ENCODE measurements at places on chromosomes 4 and X.

- peaks cover 11% of the 10 kb centered on the region for H3K4me1 ChIP-seq
- H3K4me3 ChIP-seq: peak overlapping the region; percentile 70
- H3K27me3 ChIP-seq: no peaks in the 10 kb centered on the region
- DNase-seq: no peak
These were observed 565 bp downstream of the MOB1B start for GRCh38 chr4:70902577-70903290.

GRCh38 chrX:153947009-153947769 is 2.7 kb upstream of the RENBP start:
- no peak overlapping the region for H3K4me3 ChIP-seq
- peaks cover 15% of the 10 kb centered on the region for H3K27me3 ChIP-seq
- H3K36me3 ChIP-seq: peaks cover 30% of the 10 kb centered on the region

GRCh38 chr4:123731035-123731434 is 334.4 kb downstream of the SPRY1 start:
- no peak for DNase-seq
- no peaks in the 10 kb centered on the region for H3K36me3 ChIP-seq
- no peaks in the 10 kb centered on the region for H3K4me1 ChIP-seq
- H3K4me3 ChIP-seq: no peak overlapping the region

GRCh38 chr4:119025916-119026661 is 109.5 kb upstream of the MYOZ2 start:
- DNase-seq: no peak
- H3K4me1 ChIP-seq: peaks cover 10% of the 10 kb centered on the region
- H3K4me3 ChIP-seq: no peak overlapping the region
- peak overlapping the region; percentile 19 for H3K27ac ChIP-seq
- no peaks in the 10 kb centered on the region for H3K27me3 ChIP-seq
- no peaks in the 10 kb centered on the region for H3K36me3 ChIP-seq

DNA sequence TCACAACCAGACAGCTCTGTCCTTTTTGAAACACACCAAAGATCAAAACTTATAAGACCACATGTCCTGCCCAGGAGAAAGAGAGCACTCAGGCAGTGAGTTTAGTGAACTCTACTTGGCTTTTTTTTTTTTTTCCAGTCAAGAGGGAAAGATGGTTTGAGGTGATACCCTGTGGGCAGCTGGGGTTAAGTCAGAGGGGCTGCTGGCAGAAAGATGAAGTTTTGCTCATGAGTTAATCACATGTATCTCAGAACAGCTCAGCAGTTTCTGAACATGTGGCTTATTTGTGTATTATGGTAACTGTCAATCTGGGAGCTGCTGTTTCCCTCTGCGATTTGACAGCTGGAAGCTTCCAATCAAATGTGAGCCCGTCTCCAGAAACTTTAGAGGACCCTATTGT is 56.4 kb upstream of the MAP3K15 start:
- no peak for DNase-seq
- H3K4me3 ChIP-seq: no peak overlapping the region
- no peak overlapping the region for H3K27ac ChIP-seq

GRCh38 chr4:162839814-162840213 is 326.9 kb downstream of the NAF1 start:
- no peaks in the 10 kb centered on the region for H3K27me3 ChIP-seq
- no peak overlapping the region for H3K4me3 ChIP-seq
- no peak for DNase-seq

DNA sequence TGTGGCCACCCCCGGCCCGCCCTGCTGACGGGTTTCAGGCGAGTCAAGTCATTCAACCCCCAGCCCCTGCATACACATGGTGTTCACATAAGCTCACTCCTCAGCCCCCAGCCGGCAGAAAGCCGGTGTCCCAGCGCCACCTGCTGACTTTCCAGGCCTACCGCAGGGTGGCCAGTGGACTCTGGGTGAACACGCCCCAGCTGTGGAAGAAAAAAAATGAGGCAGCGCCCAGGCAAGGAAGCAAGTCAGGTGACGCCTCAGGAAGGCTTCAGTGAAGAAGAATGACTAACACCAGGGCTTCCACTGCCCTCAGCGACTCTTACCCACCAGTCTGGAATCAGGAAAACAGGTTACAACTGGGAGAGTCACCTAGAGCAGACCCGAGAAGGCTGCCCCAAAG is 15.8 kb downstream of the BCAP31 start:
- no peak overlapping the region for H3K4me3 ChIP-seq

DNA sequence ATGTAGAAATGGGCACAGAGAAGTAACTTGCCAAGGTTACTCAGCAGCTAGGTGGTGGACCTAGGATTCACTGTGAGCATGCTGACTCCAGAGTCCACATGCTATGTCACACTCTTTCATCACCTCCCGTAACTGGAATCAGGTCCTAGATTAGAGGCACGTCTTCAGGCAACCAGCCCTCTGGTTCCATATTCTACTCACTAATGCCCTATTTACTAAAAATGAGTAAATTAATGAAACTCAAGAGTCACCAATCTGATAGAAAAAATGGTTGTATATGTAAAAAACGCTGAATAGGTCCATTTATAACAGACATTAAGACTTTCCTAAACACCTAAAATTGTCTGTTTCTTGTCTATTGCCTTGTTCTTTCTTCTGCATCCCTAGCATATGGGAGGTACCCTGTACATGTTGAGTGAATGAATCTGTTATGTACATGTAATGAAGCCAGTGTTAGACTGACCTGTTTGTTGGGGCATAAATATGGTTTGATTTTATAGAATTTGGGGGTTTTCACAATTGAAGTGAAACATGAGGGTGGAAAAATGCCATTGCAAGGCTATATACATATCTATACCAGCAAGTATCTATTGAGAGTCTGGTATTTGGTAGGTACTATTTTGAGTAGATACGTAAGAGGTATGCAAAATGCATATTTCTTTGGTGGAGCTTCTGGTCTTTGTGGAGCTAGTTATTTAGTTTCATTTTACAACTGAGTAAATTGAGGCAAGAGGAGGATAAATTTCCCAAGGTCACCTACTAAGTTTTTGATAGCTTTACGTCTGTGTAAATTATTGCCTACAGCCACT is 7.5 kb upstream of the RUFY3 start:
- no peak for DNase-seq
- no peak overlapping the region for H3K27ac ChIP-seq
- H3K4me3 ChIP-seq: no peak overlapping the region
- H3K36me3 ChIP-seq: no peaks in the 10 kb centered on the region
- peaks cover 6% of the 10 kb centered on the region for H3K4me1 ChIP-seq

- H3K4me3 ChIP-seq: no peak overlapping the region
- H3K27ac ChIP-seq: no peak overlapping the region
- no peak for DNase-seq
These were observed 64.7 kb upstream of the ACSL1 start for GRCh38 chr4:184890499-184890898.

DNA sequence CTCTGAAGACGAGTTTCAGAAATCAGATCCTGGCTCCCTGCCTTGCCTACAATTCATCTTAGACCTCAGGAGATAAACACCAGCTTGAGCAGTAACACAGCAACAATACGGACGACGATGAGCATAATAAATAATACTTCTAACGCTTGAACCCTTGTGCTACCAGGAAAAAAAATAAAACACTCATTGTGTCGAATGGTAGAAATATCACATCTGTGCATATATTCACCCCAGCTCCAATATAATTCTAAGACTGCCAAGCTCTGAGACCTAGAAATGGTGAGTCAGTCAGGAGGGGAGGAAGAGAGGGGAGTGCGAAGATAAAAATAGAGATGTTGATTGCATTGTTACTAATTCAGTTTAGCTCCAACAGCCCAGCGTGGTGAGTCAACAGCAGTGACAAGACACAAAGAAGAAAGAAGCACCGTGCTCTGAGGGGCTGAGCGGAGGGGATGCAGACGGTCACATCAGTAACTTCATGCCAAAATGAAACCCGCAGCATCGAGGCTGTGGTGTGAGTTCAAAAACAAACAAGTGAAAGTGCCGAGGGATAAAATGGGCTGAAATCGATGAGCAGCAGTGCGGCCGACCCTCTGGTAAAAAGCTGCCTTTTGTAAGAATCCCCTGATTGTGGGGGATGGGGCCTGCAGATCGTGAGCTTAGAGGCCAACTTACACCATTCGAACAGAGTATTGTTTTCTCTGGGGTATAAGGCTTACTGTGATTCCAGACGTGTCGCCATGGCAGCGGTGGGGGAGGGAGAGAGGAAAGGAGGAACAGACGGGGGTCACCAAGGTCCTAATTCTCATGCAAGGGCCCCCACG is 150.4 kb downstream of the MGST2 start:
- H3K36me3 ChIP-seq: no peaks in the 10 kb centered on the region
- H3K27me3 ChIP-seq: no peaks in the 10 kb centered on the region
- peak overlapping the region; percentile 34 for H3K4me3 ChIP-seq
- peak overlapping the region; percentile 83 for H3K27ac ChIP-seq
- peak; percentile 53 for DNase-seq
- peaks cover 18% of the 10 kb centered on the region for H3K4me1 ChIP-seq

- no peak overlapping the region for H3K4me3 ChIP-seq
- no peaks in the 10 kb centered on the region for H3K27me3 ChIP-seq
- no peaks in the 10 kb centered on the region for H3K36me3 ChIP-seq
- H3K4me1 ChIP-seq: no peaks in the 10 kb centered on the region
- no peak for DNase-seq
These were observed 654.6 kb downstream of the IL1RAPL1 start for GRCh38 chrX:29241809-29242208.

DNA sequence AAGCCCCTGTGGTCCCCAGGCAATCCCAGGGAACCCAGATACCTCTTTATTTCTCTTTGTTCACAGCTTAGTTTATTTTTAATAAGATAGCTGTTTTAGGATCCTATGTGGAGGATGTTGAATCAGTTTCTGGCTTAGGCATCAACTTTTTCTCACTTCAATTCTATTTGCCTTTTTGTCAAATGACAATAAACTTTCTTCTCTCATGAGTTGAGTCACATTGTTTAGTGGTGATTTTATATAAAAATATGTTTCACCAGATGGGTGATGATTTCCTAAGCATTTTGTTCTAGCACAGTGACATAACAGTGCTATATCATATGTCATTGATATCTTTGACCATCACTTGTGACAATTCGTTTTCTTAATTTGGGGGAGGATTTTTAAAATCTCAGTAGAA is 198.1 kb upstream of the PUDP start:
- H3K27me3 ChIP-seq: no peaks in the 10 kb centered on the region
- no peaks in the 10 kb centered on the region for H3K36me3 ChIP-seq

DNA sequence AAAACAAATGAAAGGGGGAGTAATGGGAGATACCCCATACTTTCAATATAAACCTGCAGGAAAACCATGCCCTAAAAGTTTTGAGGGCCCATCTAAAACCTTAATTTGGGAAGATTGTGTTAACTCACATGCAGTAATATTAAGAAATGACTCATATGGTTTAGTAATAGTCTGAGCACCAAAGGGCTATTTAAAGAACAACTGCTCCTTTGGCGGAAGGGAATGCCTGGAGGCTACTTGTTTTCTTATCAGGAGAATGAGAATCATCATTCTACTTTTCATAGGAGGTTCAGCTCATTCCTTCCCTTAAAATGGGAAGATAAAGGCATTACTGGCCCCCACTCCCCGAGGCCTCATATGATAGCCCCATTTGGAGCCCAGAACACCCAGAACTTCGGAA is 47.6 kb downstream of the SPIN3 start:
- no peaks in the 10 kb centered on the region for H3K27me3 ChIP-seq
- H3K36me3 ChIP-seq: no peaks in the 10 kb centered on the region
- H3K4me3 ChIP-seq: no peak overlapping the region
- DNase-seq: no peak

- no peaks in the 10 kb centered on the region for H3K27me3 ChIP-seq
- DNase-seq: no peak
- no peaks in the 10 kb centered on the region for H3K36me3 ChIP-seq
- no peak overlapping the region for H3K27ac ChIP-seq
These were observed 13.7 kb upstream of the DTHD1 start for GRCh38 chr4:36267486-36268268.

DNA sequence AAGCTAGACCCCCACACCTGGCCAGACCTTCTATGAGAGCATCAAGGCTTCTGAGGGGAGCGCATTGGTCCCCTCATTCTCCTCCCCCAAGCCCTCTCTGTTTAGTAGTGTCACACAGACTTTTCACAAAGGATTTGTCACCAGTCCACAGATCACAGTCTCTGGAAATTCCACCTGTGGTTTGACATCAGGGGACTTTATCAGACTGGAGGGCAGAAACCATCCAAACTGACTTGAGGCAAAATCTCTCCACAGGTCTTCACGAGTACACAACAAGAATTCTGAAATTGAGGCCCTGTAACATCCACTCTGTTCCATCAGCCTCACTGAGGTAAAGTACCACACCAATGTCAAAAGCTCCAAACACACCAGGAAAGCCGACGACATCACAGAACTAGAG is 112.5 kb downstream of the SH3KBP1 start:
- H3K27me3 ChIP-seq: no peaks in the 10 kb centered on the region
- H3K4me3 ChIP-seq: no peak overlapping the region
- no peak overlapping the region for H3K27ac ChIP-seq
- H3K4me1 ChIP-seq: peaks cover 28% of the 10 kb centered on the region
- DNase-seq: no peak

- no peak for DNase-seq
- H3K27ac ChIP-seq: no peak overlapping the region
- H3K4me1 ChIP-seq: no peaks in the 10 kb centered on the region
- H3K36me3 ChIP-seq: no peaks in the 10 kb centered on the region
- no peak overlapping the region for H3K4me3 ChIP-seq
- no peaks in the 10 kb centered on the region for H3K27me3 ChIP-seq
These were observed 33.4 kb upstream of the ENPP6 start for GRCh38 chr4:184250795-184251669.

GRCh38 chr4:25926462-25926861 is 12.4 kb downstream of the SMIM20 start:
- H3K4me3 ChIP-seq: no peak overlapping the region
- peaks cover 8% of the 10 kb centered on the region for H3K4me1 ChIP-seq
- DNase-seq: no peak
- no peaks in the 10 kb centered on the region for H3K27me3 ChIP-seq

- H3K27ac ChIP-seq: no peak overlapping the region
- DNase-seq: no peak
- no peaks in the 10 kb centered on the region for H3K27me3 ChIP-seq
- no peaks in the 10 kb centered on the region for H3K36me3 ChIP-seq
- no peaks in the 10 kb centered on the region for H3K4me1 ChIP-seq
These were observed 107.0 kb downstream of the REPS2 start for GRCh38 chrX:17053502-17053901.
